Breast epithelium (tissue), 4 donors: ENCODE measurements at places on chromosomes 7 and 10.

GRCh38 chr10:4057725-4058513 lies 272.9 kb upstream of the KLF6 start:
- DNase-seq: no peak

DNA sequence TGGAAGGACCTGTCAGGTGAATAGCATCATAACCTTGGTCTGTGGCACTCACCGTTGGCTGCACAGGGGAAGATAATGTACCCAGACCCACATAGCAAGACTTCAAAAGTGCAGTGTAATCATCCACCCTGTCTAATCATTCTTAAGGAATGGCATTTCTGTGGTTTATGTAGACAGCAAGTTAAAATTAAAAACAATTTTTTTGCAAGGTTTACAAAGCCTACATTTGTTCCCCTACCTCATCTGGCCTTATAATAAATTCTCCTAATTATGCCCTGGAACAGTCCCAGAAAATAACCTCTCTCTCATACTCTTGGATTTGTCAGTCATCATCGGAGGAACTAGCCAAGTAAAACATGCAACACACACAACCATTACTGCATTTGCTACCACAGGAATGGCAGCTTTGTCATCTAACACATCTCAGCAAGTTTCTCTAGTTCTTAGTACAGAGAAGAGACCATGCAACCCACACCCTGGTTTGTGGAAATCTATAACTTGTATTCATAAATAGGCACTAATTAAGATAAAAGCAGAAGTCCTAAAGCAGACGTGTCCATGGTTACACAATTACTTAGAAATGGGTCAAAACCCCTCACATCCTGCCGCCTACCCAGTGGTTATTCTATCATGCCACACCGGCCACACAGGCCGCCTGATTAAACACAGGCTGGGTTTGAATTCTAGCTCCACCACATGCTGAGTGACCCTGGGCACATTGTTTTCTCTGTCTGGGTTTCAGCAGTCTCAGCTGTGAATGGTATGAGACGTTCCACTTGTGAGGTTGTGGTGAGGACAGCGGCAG lies 19.1 kb downstream of the ABLIM1 start:
- DNase-seq: no peak

DNA sequence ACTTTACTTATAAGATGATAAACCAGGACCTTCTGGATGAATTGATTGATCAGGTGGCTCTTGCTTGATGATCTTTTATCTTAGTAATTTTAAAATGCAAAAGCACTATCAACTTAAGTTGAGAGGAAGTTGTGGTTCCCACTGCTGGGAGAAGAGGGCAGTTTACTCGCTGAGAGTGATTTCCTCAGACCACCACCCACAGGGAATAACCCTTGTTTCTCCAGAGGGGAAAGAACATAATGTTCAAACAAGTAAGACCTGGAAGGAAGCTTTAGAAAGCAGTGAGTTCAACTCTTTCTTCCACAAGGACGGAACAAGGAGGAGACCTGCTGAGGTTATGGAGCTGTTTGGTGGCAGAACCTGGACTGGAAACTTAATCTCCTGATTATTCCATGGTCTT lies 138.7 kb downstream of the FAM204A start:
- no peak for DNase-seq

GRCh38 chr7:2913760-2914387 lies 69.8 kb upstream of the GNA12 start:
- no peak for DNase-seq

GRCh38 chr7:106139265-106140251 lies 27.4 kb upstream of the SYPL1 start:
- no peak for DNase-seq

- peak; percentile 12 for DNase-seq
Measured at GRCh38 chr7:1810961-1811849, 141.1 kb downstream of the ELFN1 start.

GRCh38 chr7:50824882-50825281 lies 42.2 kb upstream of the GRB10 start:
- no peak for DNase-seq

- no peak for DNase-seq
Measured at GRCh38 chr10:1920127-1920526, 182.8 kb upstream of the ADARB2 start.

DNA sequence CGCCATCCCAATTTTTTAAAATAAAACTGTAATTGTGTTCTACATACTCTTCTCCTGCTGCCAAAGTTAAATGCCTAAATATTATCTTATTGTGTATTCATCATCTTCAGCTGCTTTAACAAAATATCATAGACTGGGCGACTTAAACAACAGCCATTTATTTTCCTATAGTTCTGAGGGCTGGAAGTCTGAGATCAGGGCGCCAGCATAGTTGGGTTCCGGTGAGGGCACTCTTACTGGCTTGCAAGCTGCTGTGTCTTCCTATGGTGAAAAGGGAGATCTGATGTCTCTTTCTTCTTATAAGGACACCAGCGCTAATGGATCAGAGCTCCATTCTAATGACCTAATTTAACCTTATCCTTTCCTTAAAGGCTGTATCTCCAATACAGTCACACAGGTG lies 30.4 kb downstream of the CSTF2T start:
- DNase-seq: no peak

- DNase-seq: no peak
Measured at GRCh38 chr10:72353028-72353964, 1.4 kb downstream of the DNAJB12 start.

DNA sequence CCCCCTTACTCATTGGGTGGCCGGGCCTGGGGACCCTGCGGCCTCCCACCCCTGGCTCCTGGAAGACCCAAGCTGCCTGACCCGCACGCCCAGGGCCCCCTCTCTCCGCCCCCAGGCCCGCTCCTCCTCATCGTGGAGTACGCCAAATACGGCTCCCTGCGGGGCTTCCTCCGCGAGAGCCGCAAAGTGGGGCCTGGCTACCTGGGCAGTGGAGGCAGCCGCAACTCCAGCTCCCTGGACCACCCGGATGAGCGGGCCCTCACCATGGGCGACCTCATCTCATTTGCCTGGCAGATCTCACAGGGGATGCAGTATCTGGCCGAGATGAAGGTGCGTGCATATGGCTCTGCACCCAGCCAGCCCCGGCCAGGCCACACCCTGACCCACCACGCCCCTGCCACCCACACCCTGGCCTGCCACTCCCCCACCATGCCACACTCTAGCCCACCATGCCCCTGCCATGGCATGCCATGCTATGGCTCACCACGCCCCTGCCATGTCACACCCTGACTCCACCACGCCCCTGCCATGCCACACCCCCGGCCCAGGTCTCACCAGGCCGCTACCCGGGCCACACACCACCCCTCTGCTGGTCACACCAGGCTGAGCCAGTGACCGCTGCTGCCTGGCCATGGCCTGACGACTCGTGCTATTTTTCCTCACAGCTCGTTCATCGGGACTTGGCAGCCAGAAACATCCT lies 18.7 kb upstream of the CSGALNACT2 start:
- no peak for DNase-seq

- no peak for DNase-seq
Measured at GRCh38 chr7:128982105-128982504, 44.4 kb downstream of the IRF5 start.

DNA sequence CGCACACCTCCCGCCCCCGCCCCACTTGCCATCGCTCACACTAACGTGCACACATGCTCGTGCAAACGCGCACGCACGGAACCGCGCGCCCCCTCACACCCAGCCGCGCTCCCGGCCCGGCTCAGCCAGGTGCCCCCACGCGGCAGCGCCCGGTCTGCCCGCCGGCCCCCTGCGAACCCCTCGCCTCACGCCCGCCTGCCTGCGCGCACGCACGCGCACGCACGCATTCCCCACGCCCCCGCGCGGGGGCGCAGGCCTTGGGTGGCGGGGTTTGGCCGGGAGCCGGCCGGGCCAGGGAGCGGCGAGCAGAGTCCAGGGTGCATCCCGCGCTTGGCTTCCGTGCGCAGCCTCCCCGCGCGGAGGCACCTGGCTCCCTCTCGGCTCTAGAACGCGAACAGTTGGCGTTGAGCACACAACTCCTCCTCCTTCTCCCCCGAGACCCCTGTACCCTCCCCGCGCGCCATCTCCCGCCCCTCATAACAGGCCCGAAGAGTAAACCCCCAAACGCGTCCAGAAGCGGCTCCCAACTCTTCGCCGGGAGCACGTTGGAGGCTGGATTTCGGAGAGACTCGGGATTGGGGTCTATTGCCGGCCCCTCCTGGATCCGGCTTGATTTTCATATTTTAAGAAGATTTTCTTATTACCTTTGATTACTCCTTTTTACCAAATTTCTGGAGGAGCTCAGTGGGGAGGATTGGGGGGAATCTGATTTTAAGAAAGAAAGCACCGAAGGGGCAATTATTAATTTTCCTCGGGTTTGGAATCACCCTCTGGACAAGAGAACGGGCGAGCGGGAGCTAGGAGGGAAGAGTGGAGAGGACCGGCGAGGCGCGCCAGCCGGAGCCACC lies 527 bp upstream of the SORCS3 start:
- no peak for DNase-seq

- DNase-seq: no peak
Measured at GRCh38 chr7:126302639-126303038, 950.1 kb downstream of the GRM8 start.

DNA sequence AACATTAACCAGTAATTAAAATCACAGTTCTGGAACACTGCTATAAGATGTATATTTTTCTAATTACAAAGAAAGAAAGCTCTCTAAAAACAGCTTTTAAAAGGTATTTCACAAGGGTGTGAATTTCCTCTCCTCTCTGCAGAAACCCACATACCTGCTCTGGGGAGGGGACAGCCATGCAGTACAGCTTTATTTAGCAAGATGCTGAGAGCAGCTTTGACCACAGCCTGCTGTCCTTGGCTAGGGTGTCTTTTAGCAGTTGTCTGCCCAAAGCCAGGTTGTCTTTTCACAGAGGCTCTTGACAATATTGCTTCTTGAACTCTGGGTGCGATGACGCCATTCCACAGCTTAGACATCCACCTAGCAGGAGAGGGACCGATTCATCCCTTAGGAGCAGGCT lies 148.3 kb downstream of the CTTNBP2 start:
- DNase-seq: no peak

GRCh38 chr10:91901784-91902677 lies 7.3 kb downstream of the FGFBP3 start:
- DNase-seq: no peak

DNA sequence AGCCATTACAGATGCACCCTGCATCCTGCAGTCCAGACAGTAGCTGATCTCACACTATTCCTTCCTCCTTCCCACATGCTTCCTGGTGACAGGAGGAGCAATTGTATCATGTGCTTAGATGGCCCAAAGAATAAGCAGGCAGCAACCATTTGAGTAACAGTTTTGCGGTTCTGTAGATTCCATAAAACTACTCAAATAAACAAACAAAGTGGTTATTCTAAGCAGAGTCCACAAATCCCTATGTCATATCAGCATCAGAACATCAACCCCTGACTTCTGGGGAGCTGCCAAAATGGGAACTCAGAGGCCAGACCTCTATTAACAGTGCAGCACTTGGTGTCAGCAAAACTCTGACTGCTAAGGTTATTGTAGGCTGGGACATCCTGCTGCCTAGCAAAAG lies 226.0 kb downstream of the SORCS1 start:
- DNase-seq: no peak

DNA sequence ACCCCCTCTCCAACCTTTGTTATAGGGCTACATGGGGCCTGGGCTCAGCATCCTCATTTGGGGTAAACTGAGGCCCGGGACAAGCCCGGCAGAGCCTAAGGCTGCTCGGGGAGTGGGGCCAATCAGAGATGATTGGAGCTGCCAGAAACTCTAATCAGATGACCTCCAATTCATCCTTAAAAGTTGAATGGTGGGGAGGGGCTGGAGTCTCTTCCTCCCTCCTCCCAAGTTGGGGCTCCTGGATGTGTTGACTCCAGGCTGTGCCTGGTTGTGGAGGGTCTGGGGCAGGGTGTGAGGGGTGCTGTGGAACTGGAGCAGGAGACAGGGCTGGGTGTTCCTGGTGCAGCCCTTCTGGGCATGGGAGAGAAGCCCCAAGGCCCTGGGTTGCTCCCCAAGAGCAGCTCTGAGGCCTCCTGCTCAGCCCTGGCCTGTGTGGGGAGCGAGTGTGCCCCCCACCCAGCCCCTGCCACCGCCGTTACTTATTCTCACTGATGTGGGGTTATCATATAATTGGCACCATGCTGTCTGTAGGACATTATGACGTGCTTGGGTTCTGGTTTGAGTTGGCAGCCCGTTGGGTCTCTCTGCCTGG lies 2.2 kb downstream of the BHLHA15 start:
- DNase-seq: no peak

DNA sequence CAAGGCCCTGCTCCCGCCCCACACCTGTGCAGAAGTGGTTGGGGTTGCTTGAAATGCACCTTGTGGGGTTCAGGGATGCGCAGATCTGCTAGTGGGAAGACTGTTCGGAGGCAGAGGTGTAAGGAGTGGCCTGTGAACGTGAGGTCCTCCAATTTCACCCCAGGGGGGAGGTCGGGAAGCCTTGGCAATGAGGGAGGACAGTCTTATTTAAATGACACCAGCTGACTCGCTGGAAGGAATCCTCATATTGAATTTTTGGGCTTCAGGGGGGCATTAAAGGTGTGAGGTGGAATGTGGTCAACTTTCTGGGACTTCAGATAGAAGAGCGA lies 218.8 kb upstream of the CELF2 start:
- no peak for DNase-seq

DNA sequence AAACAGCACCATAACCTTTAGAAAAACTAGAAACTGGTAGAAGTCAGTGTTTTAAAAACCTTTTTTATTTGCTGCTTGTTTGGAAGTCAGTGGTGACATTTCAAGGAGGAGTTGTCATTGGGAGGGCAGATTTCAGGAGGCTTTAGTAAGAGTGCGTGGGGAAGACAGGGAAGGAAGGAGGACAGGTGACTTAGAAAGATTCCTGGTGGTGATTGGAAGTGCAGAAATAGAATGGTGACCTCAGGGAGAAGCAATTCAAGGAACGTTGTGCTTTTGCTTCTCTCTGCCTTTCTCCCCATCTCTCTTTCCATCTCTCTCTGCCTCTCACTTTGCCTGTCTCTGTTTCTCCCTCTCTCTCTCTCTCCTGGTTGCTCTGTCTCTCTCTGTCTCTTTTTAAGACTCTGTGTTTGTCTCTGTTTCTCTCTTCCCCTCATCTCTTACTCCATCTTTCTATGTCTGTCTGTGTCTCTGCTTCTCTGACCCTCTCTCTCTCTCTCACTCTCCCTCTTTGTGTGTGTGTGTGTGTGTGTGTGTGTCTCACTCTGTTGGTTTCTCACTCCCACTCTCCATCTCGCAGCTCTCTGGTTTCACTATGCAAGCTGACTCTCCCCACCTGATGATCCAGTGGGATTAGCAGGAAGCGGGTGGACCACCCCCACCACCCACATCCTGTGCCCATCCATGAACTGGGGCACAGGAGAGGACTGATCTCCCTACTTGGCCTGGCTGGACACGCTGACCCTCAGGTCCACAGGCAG lies 10.9 kb upstream of the PFKP start:
- no peak for DNase-seq

GRCh38 chr7:30470163-30470770 lies 8.3 kb downstream of the NOD1 start:
- no peak for DNase-seq

DNA sequence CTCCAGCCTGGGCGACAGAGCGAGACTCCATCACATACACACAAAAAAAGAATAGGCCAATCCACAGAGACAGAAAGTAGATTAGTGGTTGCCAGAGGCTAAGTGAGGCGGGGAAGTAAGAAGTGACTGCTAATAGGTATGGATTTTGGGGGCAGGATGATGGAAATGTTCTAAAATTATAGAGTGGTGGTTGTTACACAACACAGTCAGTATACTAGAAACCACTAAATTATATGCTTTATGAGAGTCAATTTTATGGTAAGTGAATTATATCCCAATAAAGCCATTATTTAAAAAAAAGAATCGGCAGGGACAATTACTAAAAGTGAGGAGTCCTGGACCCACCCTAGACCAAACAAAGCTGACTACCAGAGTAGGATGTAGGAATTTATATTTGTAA lies 24.3 kb downstream of the DENND2A start:
- no peak for DNase-seq
